ENCODE measurements at places on chromosomes 1 and 21.
A peak's percentile ranks its signal among the peaks of the same experiment; 100 is the strongest.

- no peak for DNase-seq
Measured at GRCh38 chr1:46645815-46646214, 22.3 kb downstream of the ATPAF1 start.

DNA sequence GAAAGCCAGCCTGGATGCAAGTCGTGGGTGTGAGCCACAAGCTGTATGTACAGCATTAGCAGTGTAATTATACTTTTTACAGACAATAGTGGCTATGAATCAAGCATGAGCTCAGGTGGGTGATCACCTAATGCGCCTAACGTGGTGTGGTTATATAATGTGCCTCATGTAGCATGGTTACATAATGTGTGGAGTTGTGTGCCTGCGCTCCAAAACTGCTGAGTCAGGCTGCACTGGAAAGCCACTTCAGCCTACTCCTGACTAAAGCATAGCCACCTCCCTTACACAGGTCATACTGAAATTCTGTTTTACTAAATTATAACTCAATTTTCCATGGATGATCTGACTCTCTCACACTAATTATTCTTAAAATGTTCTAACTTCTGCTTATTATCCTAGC, 69.8 kb downstream of the KCNT2 start:
- DNase-seq = no peak

DNA sequence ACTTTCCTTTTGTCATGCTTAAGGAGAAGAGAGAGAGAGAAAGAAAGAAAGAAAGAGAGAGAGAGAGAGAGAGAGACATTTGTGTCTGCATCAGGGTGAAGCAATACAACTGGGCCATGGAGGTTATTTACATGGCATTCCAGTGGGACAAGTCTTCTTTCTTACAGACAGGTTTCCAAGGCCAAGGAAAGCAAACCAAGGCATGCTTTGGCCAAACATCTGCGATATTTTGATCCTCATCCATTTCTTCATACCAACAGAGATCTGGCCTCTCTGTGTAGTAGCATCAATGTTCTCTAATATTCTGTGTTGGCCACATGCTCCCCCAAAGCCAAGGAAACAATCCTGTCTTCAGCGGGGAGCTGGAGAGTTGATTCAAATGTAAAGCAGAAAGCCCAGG, 292.1 kb downstream of the SETD4 start:
- no peak for DNase-seq

DNA sequence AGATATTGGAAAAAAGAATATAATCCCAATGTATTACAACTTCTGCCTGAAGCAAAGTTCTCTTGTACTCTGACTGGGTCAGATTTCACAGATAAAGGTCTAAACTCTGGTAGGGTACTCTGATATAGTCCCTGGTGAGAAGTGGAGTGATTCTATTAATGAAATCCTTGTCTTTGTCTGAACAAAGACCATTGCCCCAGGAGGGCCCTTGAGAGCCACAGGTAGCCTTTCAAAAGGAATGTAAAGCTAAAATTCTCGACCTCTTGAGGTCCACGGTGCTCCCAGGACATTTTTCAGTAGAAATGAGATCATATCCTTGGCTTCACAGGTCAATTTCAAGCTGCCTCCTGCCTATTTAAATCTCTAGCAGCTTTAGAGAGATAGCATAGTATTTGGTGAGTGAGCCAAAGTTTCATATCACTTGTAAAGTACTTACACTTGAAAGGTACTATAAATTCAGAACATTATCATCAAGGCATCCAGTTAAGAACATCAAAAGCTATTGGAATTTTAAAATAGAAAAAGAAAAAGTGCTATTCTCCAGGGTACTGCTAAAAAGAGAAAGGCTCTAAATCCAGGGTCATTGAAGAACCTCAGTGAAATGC, 10.1 kb downstream of the TNNI3K start:
- DNase-seq = no peak

DNA sequence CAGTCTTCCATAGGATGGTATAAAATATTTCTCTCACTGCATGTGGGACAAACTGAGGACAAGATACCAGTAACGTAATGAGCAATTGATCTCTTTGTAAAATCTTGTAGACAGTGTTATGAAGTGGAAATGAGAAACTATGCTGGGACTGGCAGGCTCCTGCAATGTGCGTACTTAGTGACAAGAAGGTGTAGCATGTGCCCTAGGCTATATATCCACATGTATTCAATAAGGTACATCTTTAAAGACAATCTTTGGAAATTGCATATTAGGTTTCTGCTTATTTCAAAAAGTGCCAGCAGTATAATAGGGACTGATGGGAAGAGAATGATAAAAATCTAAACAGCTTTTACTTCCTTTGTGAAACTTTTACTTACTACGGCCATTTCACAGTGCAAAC, 81.9 kb upstream of the GREM2 start:
- DNase-seq = no peak

- DNase-seq = no peak
Measured at GRCh38 chr21:18521204-18521603, 117.6 kb upstream of the TMPRSS15 start.

DNA sequence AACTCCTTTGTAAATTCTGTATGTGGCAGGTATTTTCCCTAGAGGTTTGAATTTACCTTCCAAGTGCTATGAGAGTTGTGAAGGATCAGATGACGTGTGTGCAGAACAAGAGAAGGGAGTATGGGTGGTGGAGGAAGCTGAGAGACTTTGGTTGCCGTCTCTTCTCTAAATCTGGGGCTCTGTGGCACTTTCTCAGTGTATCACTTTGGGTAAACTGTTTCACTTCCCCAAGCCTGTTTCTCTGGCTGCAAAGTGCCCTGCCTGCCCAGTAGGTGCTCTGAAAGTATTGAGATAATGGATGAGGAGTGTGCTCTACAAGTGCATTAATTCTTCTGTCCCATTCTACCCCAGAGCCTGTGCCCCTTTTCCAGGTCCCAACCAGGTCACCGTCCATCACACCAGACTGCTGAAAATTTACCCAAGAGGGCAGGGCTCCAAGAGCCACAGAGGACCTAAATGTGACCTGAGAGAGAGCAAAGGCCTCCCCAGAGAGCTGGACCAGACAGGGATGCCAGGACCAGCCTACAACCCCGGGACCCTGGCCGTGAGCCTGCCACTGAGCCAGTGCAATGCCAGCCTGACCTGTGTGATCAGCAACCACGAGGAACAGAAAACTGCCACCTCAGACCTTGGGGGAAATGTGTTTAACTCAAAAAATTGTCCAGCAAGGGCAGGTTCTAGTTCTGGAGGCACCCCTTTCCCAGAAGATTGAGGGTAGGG, 131.6 kb upstream of the ETV3 start:
- DNase-seq = no peak

- DNase-seq = peak; percentile 11
Measured at GRCh38 chr1:27117733-27118439, 37.0 kb downstream of the SLC9A1 start.

All from brain microvascular endothelial cell (primary cell).